Right lung (tissue), 10 donors: ENCODE measurements at places on chromosomes 7 and 10. TPM values are rescaled to one million over a fixed set of nuclear protein-coding genes. Genes with fewer than 3 reads are reported as not detected.

- no peak for DNase-seq
Observed at GRCh38 chr7:26279405-26279804, 12.3 kb upstream of the SNX10 start.

DNA sequence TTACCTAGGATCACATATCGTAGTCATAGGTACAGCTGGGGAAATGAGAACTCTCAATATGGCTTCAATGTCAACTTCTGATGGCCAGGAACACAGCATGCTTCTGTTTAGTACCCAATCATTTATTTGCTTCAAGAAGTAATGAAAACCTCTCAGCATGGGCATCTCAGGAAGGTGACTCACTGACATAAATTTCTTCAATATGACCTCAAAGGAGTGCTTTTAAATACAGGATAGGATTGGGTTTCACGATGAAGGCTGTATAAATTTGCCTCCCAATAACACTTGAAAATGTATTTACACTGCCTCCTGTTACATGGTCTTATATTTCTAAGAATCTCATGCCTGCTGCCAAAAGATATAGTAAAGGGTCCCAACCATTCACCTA is 15.1 kb downstream of the ITGA8 start:
- no peak for DNase-seq

GRCh38 chr10:62587011-62587410 is 212.8 kb downstream of the ZNF365 start:
- DNase-seq, result no peak

GRCh38 chr10:33290321-33291052 is 44.0 kb downstream of the NRP1 start:
- DNase-seq, result no peak

GRCh38 chr7:143256932-143257331 is 6.3 kb upstream of the GSTK1 start:
- DNase-seq, result no peak

DNA sequence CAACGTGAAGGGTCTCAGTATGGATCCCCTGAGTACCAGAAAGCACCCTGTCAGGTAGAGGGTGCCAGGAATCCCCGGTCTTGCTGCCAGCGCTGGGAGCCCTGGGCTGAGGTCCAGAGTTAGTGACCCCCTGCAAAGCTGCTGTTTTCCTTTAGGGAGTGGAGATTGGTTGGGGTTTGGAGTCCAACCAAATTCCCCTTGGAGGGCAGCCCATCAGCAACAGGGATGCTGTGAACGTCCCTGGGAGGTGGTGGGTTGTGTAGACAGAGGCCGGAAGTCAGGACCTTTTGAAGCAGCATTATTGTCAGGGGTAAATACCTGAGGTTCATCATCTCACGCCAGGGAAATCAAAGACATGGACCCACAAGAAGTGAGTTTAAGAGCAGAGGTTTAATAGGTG is 104.2 kb downstream of the COL26A1 start:
- DNase-seq, result no peak

DNA sequence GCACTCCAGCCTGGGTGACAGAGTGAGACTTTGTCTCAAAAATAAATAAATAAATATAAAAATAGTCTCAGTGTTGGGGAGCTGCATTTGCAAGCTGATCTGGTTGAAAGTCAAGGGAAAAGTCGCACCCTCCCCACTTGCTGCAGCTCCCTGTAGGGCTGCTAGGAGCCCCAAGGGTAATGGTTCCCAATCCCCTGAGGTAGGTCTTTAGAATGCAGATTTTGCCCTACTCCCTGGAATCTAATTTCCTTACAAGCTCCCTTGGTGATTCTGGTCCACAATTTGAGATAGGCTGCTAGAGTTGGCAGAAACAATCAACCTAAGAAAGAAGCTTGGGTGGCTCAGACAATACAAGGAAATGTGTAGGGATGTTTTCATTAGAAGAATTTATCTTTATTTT is 232.5 kb upstream of the YAE1 start:
- DNase-seq, result no peak

GRCh38 chr7:23679898-23680413 is at the start of gene FAM221A:
Gene FAM221A (plus strand): TSS chr7:23680199. CDS start chr7:23680219, 20 bp downstream.
- peak; percentile 78 for DNase-seq

DNA sequence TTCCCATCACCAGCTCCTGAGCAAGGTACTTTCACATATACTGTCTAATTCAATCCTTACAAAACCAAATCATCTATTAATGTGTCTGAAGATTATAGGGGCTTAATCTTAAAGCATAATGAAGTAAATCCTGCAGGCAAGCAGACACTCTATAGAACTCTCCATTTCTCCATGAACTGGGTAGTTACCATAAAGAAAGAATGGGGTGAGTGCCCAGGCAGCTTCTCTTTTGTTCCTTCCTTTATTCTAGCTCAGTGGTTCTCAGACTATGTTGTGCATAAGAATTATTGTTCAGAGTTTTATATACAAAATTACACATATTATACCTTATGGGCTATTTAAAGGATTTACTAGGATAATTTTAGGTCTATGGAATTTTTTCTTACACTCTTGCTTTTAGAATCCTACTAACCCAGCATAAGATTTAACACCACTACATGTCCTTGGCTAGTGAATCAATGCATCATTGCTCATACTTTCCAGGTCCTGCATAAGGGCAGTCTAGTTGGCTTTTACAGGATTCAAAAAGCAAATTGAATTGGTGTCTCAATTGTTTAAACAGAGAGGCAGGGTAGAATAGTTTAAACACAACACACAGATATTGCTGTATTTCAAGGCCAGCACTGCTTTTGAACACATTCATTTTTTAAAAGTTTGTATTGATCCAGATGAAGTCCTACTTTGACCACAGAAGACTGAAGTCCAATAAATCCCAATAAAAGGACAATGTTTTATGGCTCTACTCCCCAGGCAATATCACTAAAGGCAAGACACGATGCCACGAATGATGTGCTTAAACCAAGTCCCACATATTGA is 12.9 kb downstream of the SGCE start:
- DNase-seq, result no peak

DNA sequence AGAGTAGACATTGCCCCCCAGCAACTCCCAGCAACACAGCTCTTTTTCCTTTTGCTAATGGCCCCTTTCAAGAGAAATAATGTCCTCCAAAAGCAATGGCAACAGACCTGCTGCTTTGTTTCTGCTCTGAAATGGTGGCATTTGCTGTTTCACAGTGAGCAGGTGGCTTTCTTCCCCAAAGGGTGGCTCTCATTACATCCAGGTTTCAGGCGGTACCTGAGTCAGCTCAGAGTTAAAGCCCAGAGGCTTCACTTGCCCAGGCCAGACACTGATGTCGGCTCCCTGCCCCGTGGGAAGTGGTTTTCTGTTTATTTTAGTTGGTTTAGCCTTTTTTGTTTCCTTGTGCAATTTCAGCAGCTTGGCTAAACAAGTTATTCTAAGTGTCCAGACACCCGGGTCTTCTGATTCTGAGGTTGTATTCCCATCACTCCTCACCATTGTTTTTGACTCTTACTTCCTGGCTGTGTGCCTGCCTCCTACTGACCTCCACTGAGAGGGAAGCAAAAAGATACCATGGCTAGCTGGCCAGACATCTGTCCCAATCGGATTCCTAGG is 7.8 kb upstream of the ATOH7 start:
- DNase-seq, result no peak

- DNase-seq, result peak; percentile 32
Observed at GRCh38 chr10:85791818-85792532, 574.6 kb downstream of the GRID1 start.

GRCh38 chr7:103075337-103075918 is 488 bp downstream of the ARMC10 start:
- peak; percentile 33 for DNase-seq

DNA sequence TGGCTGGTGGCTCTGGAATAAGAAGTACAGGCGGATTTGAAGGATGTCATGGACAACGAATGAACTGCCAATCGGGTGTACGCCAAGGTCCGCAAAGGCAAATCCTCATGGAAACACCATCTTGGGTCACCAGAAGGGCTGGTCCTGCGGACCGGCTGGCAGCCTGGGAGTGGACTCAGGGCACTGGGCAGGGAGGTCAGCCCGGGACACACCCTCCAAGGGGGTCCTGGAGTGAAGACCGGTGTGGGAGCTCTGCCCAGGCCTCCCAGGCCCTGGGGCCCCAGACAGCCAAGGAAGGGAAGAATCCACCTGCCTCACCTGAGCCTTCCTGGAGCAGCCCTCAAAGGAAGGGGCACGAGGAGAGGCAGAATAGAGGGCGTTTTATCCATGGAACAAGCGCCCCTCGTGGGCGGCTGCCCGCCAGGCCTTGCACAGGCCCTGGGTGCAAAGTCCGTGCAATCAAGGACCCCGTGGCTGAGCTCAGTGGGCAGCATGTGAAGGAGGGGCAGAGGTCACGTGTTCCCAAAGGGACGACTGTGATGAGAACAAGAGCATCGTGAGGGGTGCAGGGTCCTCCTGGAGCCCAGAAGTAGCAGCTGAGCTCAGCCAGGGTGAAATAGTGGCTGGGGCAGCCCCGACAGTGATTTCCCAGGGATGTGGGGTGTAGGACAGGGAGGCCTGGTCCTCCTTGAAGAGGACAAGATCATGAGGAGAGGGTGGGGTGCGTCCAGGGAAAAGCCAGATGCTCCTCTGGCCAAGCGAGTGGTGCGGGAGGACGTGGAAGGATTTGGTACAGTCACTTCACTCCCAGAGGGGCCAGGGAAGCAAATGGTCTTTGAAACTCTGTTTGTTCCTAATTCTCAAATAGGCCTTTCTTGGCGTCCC is 105.2 kb downstream of the TCERG1L start:
- no peak for DNase-seq

- no peak for DNase-seq
Observed at GRCh38 chr10:15879663-15880062, 19.4 kb upstream of the MINDY3 start.

DNA sequence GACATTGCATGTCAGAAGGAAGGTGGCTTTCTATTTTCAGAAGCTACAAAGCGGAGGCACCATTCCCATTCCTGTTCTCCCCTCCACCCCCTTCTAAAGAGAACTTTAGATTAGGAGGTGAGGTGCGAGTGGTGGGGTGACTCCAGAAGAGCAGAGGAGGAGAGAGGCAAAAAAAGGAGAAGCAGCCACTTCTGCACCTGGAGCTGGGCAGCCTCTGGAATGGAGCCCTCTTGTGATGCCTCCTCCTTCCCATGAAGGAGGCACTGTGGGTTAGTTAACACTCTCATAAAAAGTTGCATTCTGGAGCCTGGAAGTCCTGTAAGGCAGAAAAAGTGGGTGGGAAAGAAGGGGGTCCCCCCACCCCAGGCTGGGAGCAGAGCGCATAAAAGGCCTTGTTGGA is 4.8 kb downstream of the PTF1A start:
- DNase-seq, result no peak

DNA sequence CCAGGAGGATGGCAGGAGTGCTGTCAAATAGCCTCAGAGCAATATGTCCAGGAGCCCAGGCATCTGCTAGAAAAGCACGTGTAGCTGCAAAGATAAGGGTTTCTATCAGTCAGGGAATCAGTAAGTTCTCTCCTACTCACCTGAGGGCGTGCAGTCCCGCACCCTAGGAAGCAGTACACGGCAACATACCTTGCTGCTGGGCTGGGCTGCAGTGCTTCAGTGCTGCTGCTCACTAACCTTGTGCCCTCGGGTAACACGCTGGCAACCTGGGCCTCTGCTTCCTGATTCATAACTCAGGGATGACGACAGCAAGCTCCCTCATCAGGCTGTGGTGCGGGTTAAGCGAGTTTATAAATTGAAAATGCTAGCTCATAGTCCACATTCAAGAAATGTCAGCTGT is 29.5 kb upstream of the CCNY start:
- peak; percentile 16 for DNase-seq

DNA sequence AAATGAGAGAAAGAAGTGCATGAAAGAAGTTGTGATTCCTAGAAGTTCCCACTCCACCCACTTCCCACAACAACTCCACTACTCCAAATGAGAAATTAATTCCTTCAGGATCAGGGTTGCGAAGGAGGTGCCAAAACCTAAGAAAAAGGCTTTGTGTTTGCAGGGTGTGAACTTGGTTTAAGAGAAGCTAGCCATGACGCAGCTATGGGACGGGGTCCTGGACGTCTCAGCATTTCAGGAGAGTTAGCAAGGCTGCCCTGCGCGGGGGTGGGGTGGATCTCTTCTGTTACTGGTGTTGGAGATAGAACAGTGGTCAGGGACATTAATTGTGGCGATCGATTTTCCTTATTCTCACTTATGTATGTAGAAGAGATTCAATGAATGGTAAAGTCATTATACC is 61.2 kb downstream of the CHST3 start:
- DNase-seq, result no peak

- DNase-seq, result no peak
Observed at GRCh38 chr7:34091321-34091917, 186.1 kb downstream of the BMPER start.

- DNase-seq, result no peak
Observed at GRCh38 chr7:101094791-101095375, 9.6 kb downstream of the TRIM56 start.

DNA sequence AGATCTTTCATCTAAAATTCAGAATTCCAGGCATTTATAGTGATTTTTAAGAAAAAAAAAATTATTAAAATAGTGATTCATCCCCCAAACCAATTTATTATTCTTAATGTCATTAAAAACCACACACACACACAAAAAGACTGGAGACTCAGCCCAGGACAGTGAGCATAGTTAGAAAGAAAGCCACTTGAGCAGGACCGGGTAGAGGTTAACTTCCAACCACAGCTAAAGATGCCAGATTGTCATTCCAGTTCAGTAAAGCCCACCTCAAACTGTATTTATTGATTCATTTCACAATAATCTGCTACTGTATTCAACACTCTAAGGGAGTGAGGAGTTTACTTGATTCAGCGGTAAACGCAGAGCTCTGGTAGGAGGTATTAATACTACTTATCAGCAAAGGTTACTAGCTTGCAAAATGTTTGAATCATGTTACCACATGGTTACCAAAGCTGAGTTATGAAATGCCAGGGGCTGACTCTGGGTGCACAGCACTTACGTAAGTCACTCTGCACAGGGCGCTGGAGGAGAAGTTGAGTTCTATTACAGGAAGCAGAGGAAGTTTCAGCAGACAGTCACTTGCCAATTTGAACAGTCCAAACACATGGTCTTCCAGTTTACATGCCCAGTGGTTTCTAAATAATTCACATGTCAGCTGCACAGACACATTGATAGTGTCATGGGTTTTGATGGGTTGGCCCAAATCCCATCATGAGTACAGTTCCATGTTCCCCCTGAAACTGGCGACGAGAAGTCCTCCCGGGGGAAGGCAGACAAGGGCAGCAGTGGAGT is 64.6 kb downstream of the KLF6 start:
- DNase-seq, result no peak

The BRAT1 gene
- polyA plus RNA-seq, result 29.2 TPM

The YKT6 gene
- 63.4 TPM for polyA plus RNA-seq

The MCM7 gene
- 140 TPM for polyA plus RNA-seq

The SEC31B gene
- 26.5 TPM for polyA plus RNA-seq

The DKK1 gene
- polyA plus RNA-seq, result 1.8 TPM

The ANXA8 gene
- 4.4 TPM for polyA plus RNA-seq

The AKR1C8 gene
- polyA plus RNA-seq, result not detected

The AKR1C2 gene
- 6.7 TPM for polyA plus RNA-seq

The C7orf33 gene
- polyA plus RNA-seq, result not detected
